ENCODE measurements at places on chromosomes 1 and 21.

- no peak for DNase-seq
Measured at GRCh38 chr1:70195342-70195741, 10.0 kb downstream of the LRRC40 start.

GRCh38 chr1:60992165-60992564 lies 90.2 kb upstream of the NFIA start:
- DNase-seq: no peak

DNA sequence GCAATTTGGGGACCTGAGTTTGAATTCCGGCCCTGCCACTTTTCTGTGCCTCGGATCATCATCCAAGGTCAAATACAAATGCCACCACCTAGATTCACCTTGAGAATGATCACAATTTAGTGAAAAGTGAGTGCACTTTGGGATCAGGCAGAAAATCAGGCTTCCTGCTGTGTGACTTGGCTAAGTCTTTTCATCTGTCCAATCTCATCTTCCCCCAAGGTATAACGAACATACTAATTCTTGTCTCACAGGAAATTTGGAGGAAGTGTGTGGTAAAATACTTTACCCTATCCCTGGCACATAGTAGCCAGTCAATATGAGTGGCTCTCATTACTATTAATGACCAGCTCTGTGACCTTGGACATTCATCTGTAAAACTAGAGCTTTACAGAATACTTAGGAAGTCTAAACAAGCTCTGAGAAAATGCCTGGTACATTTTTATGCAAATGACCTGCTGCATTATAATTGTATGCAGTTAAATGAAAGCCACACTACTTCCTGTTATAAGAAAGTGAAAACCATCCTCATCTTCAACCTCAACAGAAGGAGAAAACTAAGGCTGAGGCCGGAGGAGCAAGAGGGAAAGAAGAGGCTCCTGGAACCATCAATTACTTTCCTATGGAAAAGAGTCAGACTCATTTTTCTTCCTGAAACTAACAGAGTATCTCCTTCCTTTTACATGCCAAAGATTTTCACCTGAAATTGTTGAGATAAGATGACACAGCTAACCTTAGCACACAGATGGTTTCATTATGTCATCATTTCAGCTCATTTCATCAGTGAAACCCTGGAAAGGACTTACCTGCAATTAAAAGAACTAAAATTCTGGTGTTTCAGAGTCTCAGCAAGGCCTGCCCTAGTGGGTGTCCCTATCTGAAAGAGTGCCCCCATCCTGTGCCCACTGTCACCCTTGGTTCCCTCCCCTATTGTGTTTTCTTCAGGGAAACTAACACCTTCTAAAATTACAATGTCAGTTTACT lies 32.6 kb upstream of the RGS8 start:
- DNase-seq: no peak

DNA sequence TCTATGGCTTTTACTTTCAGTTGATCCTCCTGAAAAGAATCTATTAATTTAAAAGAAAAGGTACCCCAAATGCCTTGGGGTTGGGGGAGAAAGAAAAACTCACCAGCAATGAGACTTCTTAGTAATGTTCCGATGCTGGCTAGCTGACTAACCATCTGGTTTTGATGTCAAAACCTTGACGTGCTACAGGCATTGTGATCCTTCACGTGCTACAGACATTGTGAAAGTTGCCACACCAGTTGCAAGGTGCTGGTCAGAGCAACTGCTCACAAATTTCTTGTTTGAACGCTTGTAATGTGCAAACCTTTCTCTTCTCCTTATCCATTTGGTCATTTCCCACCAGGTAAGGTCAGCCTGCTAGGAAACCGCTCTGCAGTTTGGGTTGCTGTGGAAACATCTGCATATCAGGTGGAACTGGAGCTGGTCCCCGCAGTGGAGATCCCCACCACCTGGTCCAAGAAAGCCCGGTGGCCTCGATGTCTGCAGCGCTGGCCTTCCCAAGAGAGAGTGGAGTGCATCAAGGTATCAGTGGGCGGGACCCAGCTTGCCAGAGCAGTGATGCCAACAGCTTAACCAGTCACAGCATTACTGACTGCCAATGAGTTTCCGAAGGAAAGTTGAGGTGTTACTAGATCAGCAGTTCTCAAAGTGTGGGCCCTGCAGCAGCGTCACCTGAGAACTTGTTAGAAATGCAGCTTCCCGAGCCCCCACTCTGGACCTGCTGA lies 16.1 kb downstream of the MAB21L3 start:
- no peak for DNase-seq

GRCh38 chr1:111225091-111225490 lies 2.4 kb upstream of the CHI3L2 start:
- no peak for DNase-seq

DNA sequence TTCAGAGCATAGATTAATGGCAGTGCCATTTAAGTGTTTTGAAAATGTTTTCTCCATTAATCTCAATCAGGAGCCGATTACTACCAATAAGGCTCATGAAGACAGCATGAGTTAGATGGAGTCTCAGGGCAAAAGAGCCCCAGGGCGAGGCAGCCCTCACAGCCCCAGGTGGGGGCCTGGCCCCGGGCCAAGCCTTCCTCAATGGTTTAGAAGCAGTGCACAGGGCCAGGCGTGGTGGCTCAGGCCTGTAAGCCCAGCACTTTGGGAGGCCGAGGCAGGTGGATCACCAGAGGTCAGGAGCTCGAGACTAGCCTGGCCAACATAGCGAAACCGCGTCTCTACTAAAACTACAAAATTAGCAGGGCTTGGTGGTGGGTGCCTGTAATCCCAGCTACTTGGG lies 348.1 kb upstream of the VAMP3 start:
- DNase-seq: no peak

DNA sequence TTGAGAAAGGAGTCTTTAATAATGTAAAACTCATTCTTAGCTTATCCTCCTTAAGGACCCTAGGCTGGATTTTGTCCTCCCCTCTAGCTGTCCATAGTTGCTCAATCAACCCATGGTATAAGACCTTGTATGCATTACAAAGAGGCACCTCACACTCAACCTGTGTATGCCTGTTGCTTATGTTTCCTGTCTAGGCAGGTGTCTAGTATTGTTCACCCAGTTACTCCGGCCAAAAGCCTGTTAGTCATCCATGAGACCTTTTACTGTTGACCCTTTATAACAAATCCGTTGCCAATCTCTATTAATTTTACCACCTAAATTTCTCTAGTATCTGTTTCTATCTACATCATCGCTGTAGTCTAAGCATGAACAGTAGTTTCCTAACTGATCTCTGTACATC lies 3.7 kb downstream of the LYPLAL1 start:
- DNase-seq: no peak

GRCh38 chr1:214360116-214360515 lies 79.2 kb downstream of the SMYD2 start:
- DNase-seq: no peak

GRCh38 chr1:228005511-228006033 lies 1.2 kb upstream of the WNT3A start:
- no peak for DNase-seq

DNA sequence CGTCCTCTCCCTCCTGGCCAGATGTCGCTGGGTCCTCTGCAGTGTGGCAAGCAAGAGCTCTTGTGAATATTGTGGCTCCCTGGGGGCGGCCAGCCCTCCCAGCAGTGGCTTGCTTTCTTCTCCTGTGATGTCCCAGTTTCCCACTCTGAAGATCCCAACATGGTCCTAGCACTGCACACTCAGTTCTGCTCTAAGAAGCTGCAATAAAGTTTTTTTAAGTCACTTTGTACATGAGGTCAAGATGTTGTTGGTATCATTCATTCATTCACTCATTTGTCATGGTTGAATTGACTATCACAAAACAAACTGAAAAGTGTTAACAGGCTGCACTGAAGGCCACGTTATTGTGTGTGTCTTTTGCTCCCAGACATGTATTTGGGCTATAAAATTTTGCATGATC lies 8.2 kb upstream of the PADI6 start:
- no peak for DNase-seq

DNA sequence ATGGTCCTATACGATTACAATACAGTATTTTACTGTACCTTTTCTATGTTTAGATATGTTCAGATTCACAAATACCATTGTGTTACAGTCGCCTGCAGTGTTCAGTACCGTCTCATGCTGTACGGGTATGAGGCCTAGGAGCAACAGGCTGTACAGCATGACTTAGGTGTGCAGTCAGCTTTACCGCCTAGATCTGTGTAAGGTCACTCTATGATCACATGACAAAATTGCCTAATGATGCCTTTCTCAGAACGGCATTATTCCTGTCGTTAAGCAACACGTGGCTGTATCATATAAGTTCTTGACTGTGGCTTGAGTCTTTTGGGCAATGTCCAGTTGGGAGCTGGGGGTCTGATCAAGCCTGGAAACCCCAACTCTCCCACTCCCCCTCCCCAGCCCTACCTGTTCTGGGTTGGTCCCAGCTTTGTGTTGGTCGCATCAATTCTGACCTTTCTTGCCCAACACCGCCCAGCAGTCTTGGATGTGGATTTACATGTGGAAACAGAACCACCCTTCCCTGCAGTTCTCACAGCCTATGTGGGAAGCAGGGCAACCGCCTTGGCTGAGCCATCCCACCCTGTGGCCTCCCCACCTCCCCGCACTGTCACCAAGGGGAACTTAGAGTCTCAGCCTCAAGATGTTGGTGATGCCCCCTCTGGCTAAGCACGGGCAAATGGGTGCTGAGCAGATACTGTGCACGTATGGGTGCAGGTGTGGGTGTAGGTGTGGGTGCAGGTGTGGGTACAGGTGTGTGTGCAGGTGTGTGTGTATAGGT lies 80.2 kb upstream of the ACTL8 start:
- DNase-seq: no peak

DNA sequence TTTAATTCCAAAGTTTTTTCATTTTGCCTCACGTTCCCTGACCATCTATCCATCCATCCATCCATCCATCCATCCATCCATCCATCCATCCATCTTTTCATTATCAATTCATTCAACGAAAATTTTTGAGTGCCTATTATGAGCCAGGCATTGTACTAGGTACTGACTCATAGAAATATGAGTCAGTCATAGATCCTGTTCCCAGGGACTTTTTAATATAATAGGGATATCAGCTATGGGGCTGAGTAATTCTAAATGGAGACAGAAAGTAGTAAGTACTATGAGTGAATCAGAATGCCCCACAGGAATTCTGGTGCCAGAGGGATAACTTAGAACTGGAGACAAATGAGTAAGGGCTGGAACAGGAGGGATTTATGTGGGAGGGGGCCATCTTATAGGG lies 49.8 kb upstream of the GNG12 start:
- no peak for DNase-seq

- DNase-seq: no peak
Measured at GRCh38 chr1:221166559-221167318, 287.5 kb downstream of the HLX start.

DNA sequence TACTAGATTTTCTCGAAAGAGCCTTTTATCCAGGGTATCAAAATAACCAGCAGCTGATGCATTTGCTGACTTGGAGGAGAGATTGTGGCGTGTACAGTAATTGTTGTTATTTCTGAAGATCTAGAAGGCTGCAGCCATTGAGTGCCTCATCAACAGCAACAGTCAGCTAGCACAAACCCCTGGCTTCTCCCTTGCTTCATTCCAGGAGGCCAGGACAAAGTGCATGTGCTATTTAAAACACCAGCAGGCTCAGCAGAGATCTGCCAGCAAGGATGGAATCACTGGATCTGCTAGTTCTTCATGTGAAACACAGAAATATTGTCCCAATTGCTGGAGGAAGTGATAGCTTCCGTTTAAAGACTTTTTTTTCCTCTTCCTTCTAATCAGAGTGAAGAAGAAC lies 2.8 kb upstream of the NGF start:
- DNase-seq: no peak

DNA sequence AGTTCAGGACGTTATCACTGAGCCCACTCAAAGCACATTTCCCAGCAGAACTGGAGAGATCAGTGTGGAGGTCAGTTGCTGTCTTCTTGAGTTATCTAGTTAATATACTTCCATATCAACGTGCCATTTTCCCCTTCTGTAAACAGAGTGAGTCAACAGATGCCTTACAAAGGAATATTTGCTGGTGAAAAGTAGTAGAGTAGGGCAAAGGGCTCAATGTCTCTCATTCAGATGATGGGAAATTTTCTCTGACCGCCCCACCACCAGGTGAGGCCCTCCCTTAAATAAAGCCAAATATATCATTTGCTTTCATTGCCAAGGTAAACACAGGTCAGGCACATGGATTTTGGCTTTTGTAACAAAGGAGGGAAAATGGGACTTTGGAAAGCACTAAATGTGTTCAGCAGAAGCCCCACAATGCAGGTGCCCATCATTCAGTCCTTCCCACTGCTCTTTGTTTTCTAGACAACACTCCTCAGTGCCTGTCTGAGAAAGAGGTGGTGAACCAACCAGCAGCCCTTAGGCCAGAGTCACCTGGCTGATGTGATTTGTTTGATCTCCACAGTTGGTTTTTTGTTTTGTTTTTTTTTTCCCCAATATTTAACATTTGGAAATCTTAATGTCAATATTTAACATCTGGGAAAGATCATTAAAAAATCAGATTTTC lies 40.5 kb upstream of the SAMD13 start:
- no peak for DNase-seq

DNA sequence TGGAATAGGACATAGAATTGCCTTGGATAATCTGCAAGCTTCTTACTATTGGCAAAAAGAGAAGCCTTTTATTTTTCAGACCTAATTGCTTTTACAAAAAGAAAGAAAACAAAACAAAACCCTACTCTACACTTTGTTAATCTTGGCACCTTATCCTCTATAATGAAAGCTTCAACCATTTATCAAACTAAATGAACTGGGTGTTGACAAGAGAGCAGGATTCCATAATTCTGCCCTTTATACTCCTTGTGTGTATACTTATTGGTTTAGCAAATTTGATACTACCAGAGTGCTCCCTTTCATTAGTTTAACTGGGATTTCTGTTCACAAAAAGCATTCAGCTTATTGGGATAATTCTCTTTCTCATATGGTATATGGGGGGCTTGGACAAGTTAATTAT lies 3.0 kb upstream of the TMCC2 start:
- DNase-seq: no peak

- DNase-seq: no peak
Measured at GRCh38 chr1:236717811-236718210, 31.5 kb downstream of the ACTN2 start.

DNA sequence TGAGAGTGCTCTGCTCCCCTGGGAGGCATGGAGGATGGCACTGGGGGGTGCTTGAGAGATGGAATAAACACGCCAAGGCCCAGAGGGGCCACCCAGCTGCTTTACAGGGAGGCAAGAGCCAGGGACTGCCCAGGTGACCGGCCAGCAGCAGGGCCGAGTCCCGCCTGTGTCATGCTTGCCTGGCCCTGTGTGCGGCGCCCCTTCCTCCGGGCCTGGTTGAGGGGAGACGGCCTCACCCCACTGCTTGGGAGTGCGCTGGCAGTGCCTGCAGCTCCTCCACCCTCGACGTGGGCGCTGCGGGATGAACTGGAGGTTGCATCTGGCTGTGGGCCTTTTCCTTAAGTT lies 33.1 kb upstream of the COL6A2 start:
- no peak for DNase-seq

GRCh38 chr1:119007339-119007669 lies 19.2 kb upstream of the TBX15 start:
- DNase-seq: no peak

GRCh38 chr1:41280202-41281032 lies 38.3 kb upstream of the SCMH1 start:
- no peak for DNase-seq

DNA sequence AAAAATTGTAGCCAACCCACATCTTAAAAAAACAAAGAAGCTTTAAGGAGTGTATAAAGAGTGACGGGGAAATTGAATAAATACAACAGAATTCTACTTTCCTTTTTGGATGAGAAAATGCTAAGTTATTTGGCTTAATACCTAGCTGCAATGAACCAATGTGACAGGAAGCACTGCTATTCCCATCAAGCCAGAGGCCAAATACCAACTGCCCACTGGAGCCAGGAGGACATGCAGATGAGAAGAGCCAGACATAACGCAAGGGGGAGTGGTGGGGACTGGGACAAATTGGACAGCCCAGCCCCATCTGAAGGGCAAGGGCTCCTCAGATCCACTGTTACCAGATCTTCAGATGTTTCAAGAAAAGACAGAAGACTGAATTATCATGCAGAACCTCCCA lies 25.7 kb downstream of the DNAJC11 start:
- DNase-seq: no peak
